Hippocampal formation (tissue), 2 donors: ENCODE measurements at places on chromosomes 11 and 22.

GRCh38 chr11:117070016-117070415, 28.2 kb downstream of the SIK3 start:
- no peak for DNase-seq

- DNase-seq = no peak
These were observed 2.8 kb upstream of the BARX2 start for GRCh38 chr11:129372609-129373488.

DNA sequence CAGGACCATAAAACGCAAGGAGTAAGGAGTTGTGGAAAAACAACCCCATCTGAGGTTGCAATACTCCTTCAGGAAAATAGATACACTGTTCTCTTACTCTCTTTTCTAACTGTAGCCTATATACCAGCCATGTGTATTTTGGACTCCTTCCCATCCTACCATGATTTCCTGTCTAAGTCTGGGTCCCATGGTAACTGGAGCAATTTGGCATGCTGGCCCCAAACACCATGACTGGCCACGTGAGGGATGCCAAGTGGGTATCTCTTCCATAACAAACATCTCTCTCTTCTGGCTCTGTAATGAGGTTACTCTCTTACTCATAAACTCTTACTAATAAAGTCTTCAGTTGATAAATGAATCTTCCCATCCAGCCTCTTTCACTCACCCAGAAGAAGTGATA, 26.5 kb downstream of the ABTB2 start:
- DNase-seq = no peak

- DNase-seq = no peak
These were observed 195 bp upstream of the ALX4 start for GRCh38 chr11:44310206-44310462.

DNA sequence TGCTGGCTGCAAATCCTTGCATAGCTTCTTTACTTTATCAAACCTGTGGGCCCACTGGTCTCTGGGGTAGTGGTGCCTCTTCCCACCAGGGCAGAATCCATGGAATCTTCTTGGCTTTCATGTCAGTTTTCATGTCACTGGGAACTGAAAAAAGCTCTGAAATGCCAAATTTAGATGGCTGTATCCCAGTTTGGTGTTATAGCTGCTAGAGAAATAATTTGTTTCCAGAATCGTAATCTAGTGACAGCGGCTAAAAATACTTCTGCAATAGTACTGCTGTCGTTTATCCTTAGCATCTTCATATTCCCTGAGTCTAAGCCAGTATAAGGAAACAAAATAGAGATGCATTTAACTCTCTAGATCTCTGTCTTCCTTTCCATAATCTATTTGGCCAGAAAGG, 983.4 kb upstream of the FAT3 start:
- DNase-seq = no peak

DNA sequence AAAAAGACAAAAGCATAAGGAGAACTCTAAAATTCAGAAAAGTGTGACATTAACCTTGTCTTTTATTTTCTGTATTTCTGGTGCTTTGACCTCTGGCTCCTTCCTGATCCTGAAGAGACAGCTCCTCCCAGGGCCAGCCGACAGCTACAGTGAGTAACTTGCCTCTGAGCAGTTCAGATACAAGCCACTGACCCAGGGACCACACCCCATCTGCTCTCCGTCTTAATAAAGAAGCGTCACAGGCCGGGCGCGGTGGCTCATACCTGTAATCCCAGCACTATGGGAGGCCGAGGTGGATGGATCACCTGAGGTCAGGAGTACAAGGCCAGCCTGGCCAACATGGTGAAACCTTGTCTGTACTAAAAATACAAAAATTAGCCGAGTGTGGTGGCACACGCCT, 6.5 kb downstream of the MLC1 start:
- DNase-seq = no peak

GRCh38 chr11:113091481-113091780, 130.2 kb downstream of the NCAM1 start:
- DNase-seq = no peak

- DNase-seq = no peak
These were observed 1.3 kb downstream of the ABTB2 start for GRCh38 chr11:34356576-34356912.

- DNase-seq = no peak
These were observed 124.8 kb downstream of the ATG16L2 start for GRCh38 chr11:72939031-72939430.

DNA sequence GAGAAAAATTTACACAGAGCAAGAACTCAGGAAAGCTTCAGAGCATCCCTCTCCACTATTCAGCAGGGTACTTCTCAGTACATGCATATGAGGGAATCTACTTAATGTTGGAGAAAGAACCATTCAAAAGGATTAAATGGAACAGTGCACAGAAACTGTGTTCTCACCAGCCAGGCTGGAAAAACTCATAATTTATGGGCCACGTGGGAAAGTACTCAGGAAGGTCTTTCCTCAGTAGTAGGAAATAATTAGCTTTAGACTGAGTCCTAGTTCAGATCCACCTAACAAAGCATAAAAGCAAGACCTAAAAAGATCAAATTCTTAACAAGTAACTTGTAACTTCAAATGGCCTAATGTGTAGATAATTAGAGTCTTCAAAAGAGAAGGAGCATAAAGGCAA, 134.0 kb downstream of the FAM76B start:
- DNase-seq = no peak

DNA sequence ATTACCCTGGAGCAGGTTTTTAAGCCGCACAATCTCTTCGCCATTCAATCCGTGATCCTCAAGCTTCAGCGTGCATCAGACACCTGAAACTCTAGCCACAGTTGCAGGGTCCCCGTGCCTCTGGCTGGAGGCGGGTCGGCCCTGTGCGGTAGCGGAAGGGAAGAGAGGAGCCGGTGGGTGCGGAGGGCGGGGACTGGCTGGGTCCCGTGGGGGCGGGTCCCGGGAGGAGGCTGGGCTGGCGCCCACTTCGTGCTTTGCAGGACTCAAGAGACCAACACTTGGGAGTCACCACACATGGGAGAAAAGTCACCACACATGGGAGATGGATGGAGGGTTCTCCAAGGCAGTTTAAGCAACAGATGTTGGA, 772 bp downstream of the C22orf15 start:
- no peak for DNase-seq

DNA sequence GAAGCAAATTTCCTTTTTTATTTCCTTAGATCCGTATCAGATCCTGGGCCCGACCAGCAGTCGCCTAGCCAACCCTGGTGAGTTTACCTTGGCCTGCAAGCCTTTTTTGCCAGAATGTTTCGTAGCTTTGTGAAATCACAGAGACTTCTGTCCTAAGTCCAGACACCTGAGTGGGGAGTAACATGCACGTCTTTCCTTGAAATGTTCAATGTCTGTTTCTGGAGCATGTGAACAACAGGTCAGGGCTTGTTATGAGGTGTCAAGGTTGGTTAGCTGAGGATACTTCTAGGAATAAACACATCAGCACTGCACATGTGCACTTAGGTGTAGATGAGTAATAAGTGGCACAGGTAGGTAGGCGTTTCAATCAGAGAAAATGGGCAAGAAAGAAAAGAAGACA, 58.0 kb downstream of the KCNJ1 start:
- no peak for DNase-seq

DNA sequence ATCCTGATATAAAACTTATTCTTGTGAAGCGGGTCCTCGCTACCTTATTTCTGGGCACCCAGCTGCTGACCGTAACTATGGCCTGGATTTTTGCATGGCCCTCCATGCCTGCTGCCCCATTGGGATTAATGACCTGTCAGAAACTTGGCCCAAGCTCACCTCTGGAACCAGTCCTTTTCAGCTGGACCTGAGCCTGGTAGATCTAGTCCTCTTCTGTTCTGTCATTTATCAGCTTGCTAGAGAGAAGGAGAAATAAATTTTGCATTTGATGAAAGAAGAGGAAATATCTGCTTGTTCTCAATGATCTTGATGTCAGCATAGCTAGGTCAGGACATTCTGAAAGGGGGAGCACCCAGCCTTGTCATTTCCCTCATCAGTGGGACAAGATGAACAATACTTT, 387.8 kb upstream of the LARGE1 start:
- no peak for DNase-seq

DNA sequence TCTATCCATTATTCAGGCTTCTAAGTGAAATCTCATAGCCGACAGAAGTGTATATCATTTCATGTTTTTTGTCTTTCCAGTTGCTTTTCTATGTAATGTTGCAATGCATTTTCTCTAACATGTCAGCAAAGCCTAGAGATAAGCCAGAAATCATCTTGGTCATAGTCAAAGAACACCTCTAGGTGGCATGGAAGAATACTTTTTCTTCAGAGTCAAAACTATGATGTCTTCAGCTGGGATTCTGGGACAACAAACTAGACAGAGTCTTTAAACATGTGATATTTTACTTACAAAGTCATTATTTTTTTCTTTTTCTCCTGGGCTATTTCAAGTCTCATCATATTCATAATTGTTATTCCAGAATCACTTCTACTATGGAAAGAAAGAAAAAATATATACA, 4.4 kb downstream of the GAS2 start:
- no peak for DNase-seq

GRCh38 chr22:17084554-17085276, at the start of gene IL17RA:
TSS of gene IL17RA (plus strand) at chr22:17085000. CDS start at chr22:17085092, 92 bp downstream.
- peak; percentile 70 for DNase-seq

DNA sequence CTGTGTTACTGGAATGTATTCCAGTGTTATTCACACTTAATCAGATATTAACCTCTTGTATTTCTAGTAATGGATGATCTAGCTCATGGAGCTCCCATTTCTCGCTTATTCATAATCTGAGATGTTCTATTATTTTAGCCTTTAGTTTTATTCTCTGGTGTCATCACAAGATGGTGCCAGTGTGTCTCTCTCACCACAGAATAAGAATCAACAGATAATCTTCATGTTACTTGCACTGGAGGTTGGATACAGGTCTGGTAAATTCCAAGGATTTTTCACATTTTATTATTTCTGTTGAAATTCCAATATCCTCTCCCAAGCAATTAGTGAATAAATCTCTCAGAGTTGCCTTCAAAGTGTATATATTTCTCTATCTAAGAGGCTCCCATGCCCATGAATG, 74.6 kb downstream of the CASP12 start:
- peak; percentile 6 for DNase-seq

- DNase-seq = no peak
These were observed 552 bp downstream of the PRR33 start for GRCh38 chr11:1890856-1891830.

DNA sequence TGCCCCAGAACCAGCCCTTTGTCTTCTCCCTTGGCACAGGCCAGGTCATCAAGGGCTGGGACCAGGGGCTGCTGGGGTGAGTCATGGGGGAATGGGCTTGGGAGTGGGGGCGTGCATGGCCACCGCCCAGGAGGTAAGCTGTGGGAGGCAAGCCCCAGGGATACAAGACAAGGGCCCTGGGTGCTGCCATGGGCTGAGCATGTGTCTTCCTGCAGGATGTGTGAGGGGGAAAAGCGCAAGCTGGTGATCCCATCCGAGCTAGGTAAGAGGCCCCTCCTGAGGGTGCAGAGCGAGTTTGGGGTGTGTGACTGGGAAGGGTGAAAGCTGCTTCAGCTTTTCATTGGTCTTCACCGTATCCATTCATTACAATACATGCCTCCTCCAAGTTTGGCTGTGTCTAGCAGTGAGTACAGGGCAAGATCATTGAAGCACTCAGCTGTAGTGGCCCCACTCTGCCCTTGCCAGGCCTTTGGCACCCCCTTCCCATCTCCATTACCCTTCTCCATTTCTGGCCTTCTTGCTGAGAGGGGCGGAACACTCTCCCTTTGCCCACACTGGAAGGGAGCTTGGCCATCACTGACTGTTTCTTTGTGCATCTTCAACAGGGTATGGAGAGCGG, 2.5 kb downstream of the FKBP2 start:
- no peak for DNase-seq

GRCh38 chr22:37126882-37127281, 17.4 kb upstream of the TMPRSS6 start:
- DNase-seq = no peak

- DNase-seq = no peak
These were observed 698.5 kb downstream of the KCNA4 start for GRCh38 chr11:29318134-29318845.

DNA sequence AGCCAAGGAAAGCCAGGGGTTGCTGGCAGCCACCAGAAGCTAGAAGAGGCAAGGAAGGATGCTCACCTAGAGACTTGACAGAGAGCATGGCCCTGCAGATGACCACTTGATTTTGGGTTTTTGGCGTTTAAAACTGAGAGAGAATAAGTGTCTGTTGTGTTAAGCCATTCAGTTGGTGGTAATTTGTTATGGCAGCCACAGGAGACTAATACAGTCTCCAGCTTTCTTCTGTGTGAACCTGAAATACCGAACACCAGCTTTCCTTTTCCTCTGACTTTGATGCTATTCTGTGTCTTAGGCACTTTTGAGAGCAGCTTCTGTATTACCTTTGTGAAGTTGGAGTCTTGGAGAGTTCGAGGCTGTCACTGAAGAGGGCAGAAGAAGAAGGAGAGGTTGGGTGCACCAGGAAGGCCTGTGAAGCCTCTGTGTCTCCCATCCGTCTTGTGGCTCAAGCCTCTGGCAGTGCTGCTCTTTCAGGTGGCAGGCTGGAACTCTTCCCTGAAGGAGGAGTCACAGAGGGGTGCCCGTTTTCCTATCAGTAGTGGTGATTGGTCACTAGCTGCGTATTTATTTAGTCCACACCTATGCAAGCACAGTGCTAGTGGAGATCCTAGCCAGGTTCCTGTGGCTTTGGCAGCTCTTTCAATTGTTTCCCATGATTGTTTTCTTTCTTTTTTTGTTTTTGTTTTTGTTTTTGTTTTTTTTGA, 2.5 kb downstream of the TBC1D22A start:
- no peak for DNase-seq

- no peak for DNase-seq
These were observed 23.1 kb upstream of the IZUMO1R start for GRCh38 chr11:94281324-94281723.

- no peak for DNase-seq
These were observed 5.9 kb upstream of the ACY3 start for GRCh38 chr11:67656278-67656922.

GRCh38 chr11:115721296-115721995, 217.2 kb upstream of the CADM1 start:
- no peak for DNase-seq

- DNase-seq = no peak
These were observed 25.4 kb downstream of the FXYD6 start for GRCh38 chr11:117851106-117851505.

DNA sequence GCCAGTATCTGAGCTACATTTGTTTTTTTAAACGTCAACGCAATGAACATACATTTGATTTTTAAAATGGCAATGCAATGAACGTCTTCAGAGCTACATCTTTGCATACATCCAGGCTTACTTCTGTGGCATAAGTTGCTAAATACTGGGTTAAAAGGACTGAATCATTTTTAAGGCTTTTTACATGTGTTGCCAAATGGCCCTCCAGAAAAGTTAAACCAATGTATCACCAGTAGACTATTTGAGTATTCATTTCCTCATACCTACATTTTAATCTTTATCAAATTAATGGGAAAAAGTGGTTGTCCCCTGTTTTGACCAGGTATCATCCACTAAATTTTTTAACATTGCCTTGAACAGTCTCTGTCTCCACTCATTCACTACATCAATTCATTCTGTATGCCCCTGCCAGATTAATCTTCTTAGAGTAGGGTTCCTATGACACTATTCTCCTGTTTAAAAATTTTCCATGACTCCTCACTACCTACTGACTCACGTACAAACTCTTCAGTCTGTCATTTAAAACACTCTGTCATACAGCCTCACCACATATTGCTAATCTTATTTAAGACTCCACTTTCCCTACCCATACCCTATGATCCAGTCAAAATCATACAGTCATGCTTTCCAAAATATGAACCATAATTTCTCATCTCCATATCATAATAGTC, 12.4 kb upstream of the PRRG4 start:
- DNase-seq = no peak

- DNase-seq = no peak
These were observed 199.9 kb downstream of the DSCAML1 start for GRCh38 chr11:117597071-117597470.

GRCh38 chr22:38843657-38844314, at the start of gene NPTXR:
TSS of gene NPTXR (minus strand) at chr22:38844028.
- peak; percentile 54 for DNase-seq

GRCh38 chr22:26079009-26079408, 90.3 kb upstream of the SEZ6L start:
- DNase-seq = no peak
